ENCODE measurements at places on chromosomes 16 and 17.

DNA sequence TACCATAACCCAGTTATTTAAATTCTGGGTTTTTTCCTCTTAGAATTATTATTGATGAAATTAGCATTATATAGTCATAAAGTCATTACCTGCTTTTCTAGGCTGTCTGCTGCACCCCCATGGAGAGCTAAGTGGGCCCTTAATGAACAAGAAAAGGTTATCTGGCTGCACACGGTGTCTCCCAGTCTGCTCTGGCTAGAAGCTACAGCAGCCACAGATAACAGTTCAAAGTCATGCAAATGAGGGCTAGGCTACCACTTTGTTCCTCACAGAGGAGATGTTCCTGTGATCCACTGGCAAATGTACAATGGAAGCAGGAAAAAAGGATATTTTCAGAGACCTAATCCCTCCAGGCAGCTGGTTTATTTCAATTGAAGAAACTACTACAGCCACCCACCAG is 112.1 kb downstream of the SNX11 start:
- no peak for ATAC-seq

DNA sequence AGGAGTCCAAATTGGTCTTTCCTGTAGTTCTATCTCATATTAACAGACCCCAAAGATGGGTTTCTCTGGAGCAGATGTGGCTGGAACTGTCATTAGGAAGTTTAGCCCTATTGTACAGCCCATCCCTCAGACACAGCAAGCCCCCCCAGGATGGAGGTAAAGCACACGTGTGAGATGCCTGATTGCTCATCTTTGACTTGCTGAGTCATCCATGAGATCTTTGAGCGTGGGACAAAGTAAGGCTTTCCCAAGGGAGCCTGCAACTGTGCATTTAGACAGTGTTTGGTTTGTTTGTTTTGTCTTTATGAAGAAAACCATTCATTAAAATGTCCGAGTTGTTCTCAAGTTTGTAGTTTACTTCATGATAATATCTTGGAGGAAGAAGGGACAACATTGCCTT is 145.3 kb upstream of the CDH13 start:
- no peak for ATAC-seq

GRCh38 chr16:68700831-68701230 is 36.3 kb upstream of the CDH1 start:
- ATAC-seq = no peak

GRCh38 chr17:17766077-17766743 is 70.6 kb downstream of the SREBF1 start:
- no peak for ATAC-seq

DNA sequence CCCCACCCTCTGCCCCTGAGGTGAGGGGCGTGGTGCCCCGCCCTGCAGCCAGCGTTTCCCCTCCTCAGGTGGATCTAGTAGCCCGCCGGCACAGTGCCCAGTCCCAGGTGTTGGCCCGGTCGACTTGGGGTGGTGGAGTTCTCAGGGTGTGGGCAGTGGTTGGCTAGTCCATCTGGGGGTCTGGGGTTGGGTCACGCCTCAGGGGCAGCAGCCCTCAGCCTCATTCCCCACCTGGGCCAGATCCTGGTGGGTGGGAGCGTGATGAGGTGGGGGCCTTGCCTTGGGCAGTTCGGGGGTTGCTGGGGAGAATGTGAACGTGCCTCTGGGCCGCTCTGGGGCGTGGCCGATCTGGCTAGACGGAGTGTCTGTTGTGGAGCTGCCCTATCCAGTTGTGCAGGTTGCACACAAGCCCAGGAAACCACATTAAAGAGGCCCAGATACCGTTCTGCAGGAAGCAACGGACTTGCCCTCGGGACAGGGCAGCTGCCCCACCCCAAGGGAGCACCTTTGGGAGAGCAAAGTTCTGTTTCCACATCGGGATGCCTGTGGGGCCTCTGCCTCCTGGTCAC is 32.0 kb downstream of the GSE1 start:
- ATAC-seq = no peak

DNA sequence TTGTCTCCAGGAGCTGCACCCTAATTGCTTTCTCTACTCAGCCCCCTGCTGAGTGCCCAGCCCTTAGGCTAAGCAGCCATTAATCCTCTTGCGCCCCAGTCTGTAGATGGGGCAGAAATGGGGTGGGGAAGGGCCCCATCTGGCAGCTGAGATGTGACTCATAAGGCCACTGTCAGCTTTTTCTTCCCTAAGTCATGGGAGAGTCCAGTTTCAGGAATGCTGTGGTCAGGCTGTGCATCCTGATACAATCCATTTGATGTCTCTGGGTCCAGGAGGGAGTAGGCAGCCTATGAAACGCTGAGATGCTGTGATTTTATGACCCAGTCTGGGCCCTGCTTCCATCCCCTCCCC is 12.3 kb downstream of the PLXDC1 start:
- ATAC-seq = no peak

DNA sequence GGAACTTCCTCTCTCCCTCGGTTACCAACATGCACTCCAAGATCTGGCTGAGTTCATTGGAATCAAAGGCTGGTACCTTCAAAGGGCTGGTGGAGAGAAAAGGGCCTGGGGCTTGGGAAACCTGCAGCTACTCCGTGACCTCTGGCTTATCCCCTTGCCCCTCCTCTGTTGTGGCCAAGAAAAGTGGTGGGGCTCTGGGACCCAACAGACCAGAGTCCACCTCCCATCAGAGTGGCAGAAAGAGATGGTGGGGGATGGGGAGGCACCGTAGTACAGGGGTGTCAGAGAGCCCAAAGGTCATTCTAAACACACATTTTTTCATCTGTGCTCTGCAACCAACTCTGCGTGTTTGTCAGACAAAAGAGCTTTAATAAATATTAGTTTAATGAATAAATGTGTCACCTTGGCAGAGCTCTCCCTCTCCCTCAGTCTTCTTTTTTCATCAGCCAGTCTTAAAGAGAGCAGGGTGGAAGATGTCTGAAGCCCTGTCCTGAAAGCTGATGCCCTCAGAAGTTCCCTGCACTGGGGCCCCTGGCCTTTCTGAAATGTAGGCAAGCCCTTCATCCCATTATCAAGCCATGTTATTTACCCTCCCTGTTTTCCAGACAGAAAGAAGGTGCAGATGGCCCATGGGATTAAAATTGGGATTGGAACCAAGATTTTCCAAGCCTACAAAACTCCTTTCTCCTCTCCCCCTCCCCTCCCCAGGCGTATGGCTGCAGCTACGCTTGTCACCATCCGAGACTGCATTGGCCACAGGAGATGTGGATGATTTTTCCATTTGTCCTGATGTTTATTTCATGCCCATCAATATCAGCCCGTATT is 227.3 kb downstream of the CCDC182 start:
- no peak for ATAC-seq

GRCh38 chr17:8951206-8951605 is 14.3 kb downstream of the PIK3R5 start:
- peak; percentile 19 for ATAC-seq

- no peak for ATAC-seq
These were observed 21.2 kb upstream of the LGALS9 start for GRCh38 chr17:27609611-27610303.

DNA sequence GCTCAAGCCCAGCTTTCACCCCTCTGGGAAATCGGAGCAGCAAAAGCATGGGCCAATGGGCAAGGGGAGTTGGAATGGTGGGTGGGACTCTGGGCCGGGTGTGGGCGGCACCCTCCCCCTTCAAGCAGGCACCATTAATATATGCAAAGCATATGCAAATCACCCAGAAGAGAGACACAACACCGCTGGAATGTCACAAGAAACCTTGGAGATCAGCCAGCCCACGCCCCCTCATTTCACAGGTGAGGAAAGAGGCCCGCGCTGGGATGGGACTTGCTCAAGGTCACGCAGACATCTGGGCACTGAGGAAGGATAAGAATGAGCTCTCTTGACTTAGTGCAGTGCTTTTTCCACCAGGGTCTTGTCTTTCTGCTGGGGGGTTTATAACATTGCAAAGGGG is 4.8 kb downstream of the SRCIN1 start:
- ATAC-seq = no peak

DNA sequence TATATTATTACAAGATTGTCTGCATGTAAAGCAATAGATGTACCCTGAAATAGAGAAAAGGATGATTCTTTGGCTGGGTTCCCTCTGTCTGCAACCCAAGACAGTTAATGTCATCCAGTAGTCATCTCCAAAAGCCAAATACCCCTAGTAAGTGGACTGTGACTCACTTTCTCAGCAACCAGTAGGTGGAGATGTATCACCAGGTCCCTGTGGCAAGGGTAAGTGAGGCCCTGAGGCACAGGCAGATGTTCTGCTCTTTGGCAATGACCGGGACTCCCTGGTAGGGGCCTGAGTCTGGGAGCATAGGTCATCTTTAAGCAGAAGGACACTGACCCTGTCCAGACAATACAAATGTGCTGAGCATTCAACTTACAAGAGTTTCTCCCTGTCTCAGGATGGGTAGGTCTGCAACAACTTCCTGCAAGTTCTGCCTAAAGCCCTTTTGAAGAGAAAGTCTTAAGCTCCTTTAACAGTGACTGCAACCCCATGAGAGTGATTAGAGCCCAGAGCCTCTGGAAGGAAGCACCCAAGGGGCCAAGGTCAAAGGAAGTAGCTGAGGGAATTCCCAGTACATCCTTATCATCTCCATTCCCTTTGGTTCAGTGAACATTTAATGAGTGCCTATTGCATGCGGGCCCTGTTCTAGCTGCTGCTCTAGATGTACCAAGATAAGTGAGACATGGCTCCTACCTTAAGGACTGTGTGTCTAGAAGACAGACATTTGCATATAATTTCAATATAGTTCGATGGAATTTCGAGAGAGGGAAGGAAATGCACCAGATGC is 31.9 kb downstream of the PMP22 start:
- ATAC-seq = peak; percentile 80

DNA sequence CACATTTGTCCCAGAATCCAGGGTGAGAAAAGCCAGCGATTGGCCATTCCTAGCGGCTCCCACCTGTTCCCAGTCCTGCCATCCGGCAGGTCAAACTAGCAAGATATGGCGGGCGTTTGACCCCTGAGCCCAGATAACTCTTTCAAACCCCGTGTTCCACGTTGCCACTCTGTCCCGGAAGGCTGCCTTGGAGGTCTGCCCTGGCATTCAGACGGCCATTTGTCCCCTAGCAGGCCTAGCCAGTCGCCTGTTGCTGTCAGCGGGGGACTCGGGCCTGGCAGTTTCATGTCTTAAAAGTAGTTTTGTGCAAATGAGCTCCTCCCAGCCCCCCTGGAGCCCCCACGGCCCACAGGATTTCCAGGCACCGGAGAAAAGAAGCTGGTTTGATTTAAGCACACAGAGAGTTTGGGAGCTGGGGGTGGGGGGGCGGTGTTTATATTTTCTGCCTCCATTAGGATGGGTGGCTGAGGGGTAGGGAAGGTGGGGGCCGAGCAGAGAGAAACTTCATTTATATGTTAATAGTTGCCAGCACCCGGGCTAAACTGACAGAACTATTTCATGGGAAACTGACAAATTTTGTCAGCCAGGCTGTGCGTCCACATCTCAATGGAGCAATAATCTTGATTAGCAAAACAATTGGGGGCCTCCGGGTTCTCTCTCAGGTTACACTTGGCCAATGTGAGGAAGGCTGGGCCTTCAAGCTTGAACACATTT is 240.9 kb upstream of the SALL1 start:
- ATAC-seq = no peak

DNA sequence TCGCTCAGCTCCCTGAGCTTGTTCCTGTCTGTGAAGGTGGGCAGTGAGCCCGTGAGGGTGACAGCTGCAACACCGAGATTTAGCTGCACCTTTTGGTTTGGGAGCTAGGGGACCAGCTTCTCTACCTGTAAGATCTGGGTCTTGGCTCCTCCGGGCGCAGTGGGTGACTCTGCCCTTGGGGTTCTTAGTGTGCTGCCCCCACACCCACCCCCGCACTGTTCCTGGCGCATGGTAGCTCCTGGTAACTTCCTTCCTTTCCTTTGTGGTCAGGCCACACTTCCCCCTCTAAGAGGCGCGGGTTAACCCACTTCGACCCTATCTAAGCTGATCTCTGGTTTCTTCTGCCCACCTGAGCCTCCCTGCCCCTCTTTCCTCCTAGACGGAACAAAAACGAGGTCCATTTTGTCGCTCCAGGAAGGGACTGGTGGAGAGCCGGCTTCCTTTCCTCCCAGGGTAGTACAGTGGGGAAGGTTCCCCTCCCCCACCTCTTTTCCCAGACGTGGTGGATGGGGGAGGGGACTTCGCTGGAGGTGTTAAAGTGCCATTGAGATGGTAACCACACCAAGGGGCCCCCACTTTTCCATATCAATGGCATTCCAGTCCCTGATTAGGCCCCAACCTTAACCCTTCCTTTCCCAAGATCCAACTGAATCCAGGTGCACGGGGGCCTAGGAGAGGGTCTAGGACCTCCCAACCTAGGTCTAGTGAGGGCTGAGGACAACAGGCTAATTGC is 4.6 kb upstream of the CLDN9 start:
- ATAC-seq = no peak

GRCh38 chr16:72793716-72794115 is 254.2 kb downstream of the ZFHX3 start:
- ATAC-seq = no peak

- no peak for ATAC-seq
These were observed 33.4 kb upstream of the CLEC18A start for GRCh38 chr16:69917739-69918138.

DNA sequence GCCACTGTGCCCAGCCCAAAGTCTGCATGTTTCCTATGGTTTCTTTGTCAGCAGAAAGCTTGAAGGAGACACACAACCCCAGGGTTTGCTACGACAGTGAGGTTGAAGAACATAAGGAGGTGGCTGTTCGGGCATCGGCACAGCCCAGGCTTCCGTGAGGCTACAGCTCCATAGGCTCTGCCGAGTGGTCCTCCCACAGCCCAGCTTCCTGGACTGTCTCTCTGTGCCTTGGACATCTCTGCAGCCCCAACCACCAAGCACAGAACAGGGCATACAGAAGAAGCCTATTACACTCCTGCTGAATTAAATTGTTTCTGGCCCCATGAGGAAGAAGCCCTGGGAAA is 3.2 kb upstream of the HAP1 start:
- peak; percentile 14 for ATAC-seq

GRCh38 chr16:88303890-88304819 is 78.6 kb upstream of the ZNF469 start:
- ATAC-seq = no peak

DNA sequence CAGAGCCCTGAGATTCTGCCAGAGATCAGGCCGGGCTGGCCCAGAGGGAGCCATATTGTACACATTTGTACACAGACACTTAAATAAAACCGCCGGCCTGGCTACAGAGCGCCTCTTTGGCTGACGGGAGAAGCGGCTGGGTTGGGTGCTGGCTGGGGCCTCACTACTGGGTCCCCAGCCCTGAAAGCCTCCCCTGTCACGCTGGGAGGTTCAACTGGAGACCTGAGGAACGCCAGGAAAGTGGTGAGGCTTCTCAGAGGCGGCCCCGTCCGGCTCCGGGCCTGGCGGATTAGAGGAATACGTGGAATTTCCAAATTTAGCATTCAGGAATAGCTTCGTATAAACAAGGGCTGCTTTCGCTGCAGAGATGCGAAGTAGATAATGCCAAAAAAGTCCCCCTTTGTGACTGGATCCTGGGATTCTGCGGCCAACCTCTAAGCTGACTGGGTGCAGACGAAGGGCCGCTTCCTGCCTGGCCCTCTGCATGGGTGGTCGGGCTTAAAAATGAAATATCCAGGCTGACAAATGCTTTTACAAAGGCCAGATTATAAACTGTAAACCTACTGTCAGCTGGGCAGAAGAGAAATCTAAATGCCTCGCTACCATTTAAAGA is 252.4 kb downstream of the IRF8 start:
- no peak for ATAC-seq

All from activated T-helper 17 cell treated with anti-CD3 and anti-CD28 coated beads, Interleukin-2, amount 50 U/mL, for 72 hours (primary cell).